ENCODE measurements at places on chromosomes 2 and 18.

DNA sequence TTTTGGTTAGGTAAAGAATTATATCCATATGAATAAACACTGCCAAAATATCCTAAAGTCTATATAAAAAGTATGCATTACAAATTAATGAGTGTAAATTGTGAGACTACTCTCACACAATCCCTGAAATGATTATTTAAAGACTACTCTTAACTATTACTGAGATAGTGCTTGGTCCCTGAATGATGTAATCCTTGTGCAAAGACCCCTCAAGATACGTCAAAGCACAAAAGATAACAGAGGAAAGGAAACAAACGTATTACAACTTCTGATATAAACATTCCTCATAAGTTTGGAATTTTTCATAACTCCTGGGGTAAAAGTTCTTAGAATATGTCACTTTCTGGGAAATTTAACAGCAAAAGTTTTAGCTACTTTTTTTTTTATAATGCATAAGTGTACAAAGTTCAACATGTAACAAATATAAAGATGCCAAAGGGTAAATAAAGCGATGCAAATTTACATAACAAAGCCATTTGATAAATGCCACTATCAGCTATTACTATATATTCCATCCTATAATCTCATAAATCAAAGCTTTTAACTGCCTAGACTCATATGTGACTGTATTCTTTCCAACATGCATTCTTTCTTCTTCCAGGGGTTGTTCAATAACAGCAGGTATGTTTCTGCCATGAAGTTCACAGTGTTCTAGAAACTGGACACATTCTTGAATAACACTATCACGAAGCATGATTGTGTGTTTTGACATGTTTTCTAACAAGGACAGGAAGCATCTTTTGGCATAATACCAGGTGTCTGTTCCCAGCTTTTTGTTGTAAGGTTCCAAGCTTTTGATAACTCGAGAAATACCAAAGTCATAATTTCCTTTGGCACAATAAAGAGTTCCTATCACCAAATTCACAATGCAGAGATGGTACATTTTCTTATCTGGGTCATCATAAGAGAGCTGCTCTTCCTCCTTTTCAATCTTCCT is 158.0 kb downstream of the AGPS start:
- DNase-seq: no peak

DNA sequence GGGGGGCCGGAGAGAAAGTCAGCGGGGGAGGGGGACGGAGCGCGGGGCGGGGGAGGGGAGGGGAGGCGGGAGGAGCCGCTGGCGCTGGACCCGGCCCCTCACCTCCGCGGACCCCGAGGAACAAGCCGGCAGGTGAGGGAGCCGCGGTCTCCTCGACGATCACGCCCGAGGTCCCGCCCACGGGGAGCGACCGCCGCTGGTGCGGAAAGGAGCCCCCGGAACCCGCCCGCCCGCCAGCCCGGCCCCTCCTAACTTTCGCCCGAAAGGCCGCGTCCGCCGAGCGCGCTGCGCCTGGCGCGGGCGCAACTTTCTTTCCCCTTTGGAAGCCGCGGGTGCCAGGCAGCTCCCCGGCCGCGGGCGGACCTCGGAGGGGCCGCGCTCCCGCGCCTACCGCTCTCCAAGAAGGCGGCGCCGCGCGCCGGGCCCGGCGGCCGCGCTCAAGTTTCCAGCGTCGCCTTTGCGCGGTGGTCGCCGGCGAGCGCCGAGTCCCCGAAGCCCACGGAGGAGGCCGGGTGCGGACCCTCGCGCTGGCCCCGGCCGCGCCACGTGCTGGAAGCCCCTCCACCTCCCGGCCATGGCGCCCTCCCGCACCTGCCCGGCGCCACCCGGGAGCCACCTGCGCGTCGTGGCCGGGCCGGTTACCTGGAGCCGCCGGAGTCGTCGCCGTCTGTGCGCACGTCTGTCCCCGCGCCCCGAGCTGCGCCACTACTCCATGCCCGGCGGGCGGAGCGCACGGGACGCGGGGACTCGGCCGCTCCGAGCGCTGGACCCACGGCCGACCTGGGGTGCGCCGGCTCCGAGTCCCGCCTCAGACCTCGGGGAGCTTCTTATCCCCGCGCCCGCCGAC is at the start of gene ALKAL2:
Gene ALKAL2, minus strand, starts transcription at position 181 of the 847 bp plus-strand sequence. CDS start 256 bp downstream, outside the sequence.
- no peak for DNase-seq

DNA sequence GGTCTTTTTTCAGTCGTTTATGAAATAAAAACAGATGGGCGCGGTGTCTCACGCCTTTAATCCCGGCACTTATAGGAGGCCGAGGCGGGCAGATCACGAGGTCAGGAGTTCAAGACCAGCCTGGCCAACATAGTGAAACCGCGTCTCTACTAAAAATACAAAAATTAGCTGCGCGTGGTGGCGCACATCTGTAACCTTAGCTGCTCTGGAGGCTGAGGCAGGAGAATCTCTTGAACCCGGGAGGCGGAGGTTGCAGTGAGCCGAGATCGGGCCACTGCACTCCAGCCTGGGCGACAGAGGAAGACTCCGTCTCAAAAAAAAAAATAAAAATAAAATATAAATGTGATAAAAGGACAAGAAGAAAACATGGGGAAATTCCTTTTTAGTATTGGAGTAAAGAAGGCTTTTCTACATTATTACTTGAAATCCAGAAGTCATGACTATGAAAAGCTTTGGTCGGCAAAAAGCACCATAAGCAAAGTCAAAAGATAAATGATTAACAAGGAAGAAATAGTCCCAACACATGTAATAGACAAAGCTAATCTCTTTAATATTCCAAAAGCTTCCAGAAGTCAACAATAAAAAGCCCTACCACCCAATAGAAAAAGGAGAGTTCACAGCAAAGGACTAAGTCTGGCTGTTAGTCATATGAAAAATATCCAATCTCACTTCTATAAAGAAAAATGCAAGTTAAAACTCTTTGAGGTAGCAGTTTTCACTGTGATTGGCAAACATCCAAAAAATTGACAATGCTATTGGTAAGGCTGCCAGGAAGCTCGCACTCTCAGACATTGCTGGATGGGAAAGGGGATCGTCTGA is 1.4 kb upstream of the FAM168B start:
- peak; percentile 46 for DNase-seq

DNA sequence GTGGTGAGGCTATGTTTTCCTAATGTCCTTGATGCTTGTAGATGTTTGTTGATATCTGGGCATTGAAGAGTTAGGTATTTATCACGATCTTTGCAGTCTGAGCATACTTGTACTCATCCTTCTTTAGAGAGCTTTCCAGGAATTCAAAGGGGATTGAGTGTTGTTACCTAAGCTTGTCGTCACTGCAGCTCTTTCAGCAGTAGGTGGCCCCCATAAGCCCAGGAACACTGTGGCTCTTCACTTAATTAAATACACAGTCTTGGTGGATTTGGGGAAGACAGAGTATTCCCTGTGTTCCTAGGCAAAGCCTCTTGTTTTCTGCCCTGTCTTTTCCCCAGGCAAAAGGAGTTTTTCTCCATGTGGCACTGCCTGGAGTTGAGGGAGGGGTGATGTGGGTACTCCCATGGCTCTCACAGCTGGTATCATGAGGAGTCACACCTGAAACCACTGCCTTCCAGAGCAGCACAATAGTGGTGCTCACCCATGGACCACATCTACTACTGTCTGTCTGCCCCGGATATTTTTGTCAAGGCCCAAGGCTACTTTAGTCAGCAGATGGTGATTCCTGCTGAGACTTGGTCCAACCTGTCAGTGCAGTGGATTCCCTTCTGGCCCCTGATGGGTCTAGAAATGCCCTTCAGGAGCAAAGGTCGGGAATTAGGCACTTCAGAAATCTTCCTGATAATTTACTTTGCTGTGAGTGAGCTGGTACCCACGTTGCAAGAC is 95.7 kb downstream of the GALNT13 start:
- DNase-seq: no peak

DNA sequence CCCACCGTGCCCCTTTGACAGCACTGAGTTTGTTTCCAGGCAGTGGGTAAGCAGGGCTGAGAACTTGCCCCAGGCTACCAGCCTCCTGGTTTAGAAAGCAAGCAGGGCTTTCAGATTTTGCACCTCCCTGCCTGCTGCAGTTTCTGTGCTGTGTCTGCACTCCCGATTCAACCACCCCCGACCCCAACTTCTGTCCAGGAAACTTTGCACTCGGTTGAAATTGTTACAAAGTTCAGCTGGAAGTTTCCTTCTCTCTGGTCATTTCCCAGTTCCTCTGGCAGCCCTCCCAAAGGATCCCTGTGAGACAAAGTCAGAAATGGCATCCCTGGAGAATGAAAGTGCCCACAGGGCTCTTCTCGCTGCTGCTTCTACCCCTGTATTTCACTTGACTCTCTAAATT is 12.4 kb upstream of the UPP2 start:
- DNase-seq: no peak

DNA sequence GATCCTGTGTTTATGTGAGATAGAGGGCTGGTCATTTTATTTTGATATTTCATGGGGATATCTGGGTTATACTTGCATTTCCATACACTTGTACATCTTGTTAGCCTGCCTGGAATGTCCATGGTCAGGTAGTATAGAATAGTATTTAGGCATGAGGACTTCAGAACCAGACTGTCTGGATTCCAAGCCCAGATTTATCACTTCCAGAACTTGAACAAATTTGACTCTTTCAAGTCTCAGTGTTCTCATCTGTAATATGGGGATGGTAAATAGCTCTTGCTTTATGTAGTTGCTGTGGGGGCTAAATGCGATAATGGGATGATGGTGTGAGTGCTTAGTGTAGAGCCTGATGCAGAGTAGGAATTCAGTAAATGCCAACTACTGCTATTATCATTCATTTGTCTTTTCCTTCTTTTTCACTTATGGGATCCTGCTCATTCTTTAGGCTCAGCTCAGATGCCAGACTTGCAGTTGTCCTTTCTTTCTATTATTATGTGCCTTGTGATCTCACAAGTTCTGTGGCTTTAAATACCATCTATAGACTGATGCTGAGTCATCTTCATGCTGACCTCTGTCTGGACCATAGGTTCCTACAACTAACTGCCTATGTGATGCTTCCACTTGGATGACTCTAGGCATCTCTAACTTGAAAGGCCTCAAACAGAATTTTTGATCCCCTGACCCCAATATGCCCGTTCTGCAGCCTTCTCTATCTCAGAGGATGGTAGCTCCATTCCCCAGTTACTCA is 67.4 kb downstream of the POLE4 start:
- DNase-seq: no peak

DNA sequence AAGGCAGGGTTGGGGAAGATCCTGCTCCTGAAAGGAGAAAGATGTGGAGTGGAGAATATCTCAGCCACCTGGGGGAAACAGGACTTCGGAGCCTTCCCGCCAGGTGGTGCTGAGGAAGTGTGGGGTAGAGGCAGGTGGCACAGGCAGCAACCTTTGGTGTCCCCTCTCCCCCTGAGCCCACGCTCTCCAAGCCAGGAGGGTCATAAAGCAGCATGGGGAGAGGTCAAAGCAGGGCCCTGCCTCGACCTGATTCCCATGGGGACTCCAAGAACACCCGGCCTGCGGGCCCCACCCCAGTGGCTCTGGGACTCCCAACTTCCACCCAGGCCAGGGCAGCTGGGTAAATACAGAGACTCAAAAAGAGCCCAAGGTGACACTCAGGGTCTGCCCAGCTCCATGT is 54.3 kb upstream of the SLC66A3 start:
- DNase-seq: no peak

Data from Caki2 (cell line).